ENCODE measurements at places on chromosomes 4 and X.

- no peak for DNase-seq
Observed at GRCh38 chr4:153495480-153496193, 29.5 kb downstream of the TMEM131L start.

DNA sequence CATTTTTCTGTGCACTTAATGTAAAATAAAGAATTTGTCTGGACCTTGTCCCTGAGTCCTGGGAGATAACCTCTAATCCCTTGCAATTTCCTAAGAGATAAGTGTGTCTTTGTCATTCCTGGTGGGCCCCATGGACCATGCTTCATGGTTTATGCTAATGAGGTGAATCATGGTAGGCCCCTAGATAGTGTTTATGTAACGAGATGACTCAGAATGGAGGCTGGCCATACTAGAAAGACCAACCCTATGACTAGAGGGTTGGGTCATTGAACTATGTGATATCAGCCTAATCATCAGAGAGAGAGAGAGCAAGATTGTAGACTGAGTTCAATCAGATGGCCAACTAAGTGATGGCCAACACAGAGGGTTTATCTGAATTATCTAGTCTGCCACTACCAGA lies 64.2 kb upstream of the NHSL2 start:
- DNase-seq = no peak

DNA sequence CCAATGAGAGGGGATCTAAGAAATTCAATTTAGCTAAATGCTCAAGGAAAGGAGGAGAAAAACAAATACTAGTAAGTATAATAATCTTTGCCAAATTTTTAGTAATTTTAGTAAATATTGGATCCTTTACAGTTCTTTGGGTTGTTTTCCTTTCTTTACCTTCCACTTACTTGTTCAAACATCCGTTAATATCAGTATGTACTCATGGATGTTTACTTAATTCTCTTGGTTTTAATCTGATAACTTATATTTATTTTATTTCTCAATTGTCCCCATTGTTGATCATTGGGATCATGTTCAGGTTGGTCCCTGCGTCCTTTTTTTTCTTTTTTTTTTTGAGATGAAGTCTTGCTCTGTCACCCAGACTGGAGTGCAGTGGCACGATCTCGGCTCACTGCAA lies 46.9 kb downstream of the SPIN2B start:
- no peak for DNase-seq

DNA sequence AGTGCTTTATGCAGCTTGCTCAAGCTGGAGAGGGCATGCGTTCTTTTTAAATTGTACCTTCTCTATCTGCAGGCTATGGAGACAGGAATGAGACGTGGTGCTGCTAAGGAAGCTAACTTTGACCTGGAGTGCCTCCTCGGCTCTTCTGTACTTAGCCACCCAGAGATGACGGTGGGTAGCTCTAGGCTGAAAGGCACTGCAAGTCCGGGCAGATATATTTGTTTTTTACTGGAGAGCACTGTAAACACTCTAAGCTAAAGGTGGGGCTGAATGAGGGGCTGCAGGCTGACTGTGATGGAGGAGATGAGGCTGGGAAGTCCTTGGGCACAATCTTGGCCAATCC lies 12.1 kb downstream of the ELF4 start:
- no peak for DNase-seq

GRCh38 chr4:143486314-143486713 lies 27.2 kb upstream of the SMARCA5 start:
- DNase-seq = no peak

GRCh38 chrX:78618987-78619386 lies 40.1 kb downstream of the RTL3 start:
- DNase-seq = no peak

GRCh38 chrX:117538178-117539089 lies 578.2 kb downstream of the KLHL13 start:
- DNase-seq = no peak

- no peak for DNase-seq
Observed at GRCh38 chr4:78567500-78568060, 16.0 kb downstream of the ANXA3 start.

GRCh38 chrX:6793000-6793399 lies 258.1 kb upstream of the VCX3A start:
- DNase-seq = no peak

DNA sequence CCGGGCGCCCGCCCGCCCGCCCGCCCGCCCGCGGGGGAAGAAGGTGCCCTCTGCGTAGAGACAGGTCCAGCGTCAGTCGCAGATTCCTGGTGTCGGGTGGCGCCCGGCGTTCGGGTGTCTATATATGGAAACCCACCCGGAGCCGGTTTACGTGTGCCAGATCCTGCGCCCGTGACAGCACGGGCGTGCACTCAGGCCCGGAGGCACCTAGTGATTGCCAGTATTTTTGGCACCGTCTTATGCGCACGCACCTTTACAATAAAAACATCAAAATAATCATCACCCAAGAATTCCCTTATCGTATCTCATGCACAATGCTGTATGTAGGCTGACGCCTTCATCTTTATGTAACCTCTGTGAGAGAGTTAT lies 519 bp downstream of the SLC25A4 start:
- no peak for DNase-seq

DNA sequence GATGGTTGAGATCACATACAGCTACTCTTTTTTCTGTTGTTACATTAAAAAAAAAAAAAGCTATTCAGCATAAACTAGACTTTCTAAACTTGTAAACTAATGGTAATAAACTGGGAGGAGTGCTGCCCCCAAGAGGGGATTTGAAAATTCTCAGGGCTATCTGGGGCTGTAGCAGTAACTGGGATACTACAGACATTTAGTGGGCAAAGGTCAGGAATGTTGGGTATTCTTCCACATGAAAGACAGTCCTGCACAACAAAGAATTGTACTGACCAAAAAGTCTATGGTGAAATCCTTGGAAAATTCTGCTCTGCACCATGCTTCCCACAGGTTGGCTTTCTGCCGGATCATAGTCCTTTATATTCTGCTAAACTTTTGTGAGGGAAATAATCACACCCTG lies 232.6 kb upstream of the BOD1L1 start:
- no peak for DNase-seq

DNA sequence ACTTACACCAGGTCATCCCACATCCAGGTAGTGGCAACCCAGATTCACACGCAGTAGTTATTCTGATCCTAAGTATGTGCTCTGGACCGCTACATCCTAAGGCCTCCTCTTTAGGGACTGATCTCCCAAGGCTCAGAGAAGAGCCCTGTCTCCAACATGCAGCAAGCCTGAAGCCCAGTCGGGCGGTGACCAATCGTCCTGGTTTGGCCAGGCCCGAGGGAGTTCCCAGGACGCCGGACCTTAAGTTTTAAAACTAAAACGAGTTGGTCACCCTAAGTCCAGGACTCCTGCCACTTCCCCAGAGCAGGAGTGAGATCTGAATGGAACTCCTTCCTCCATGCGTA lies 385 bp downstream of the LYAR start:
- DNase-seq = no peak

- DNase-seq = no peak
Observed at GRCh38 chr4:172962564-172963353, 205.9 kb upstream of the GALNT7 start.

GRCh38 chr4:38313999-38314561 lies 349.9 kb upstream of the KLF3 start:
- DNase-seq = no peak

DNA sequence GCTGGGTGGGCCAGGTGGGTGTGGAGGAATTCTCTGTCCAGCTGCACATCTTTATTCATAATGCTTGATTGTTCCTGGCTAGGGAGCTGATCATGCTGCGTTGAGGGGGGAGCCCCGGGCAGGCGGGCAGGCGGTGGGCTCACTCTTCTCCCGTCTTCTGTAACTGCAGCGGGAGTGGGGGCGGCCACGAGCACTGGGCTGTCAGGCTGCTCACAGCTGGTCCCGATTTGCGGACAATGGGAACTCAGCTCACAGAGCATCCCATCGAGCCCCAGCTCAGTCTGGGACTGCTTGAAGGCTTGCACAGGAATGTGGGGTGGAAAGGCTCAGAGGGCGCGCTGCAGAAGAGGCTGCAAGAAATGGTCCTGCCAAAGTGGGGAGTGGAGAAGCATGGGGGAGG lies 63.8 kb downstream of the EFNB1 start:
- no peak for DNase-seq

Data from stimulated activated CD8-positive, alpha-beta memory T cell treated with anti-CD3 and anti-CD28 coated beads, Interleukin-15, amount 100 ng/mL, for 4 hours (primary cell).